Activated naive CD4-positive, alpha-beta T cell treated with anti-CD3 and anti-CD28 coated beads, Interleukin-2, amount 50 U/mL, for 72 hours (primary cell): ENCODE measurements at places on chromosomes 16 and 17. TPM values are rescaled to one million over a fixed set of nuclear protein-coding genes. Genes with fewer than 3 reads are reported as not detected.

The CD7 gene
- total RNA-seq = 620 TPM

The CD300LB gene
- total RNA-seq = not detected

The TBX6 gene
- total RNA-seq = 3.9 TPM

The TBC1D3C gene
- total RNA-seq = not detected

The EIF4A3 gene
- total RNA-seq = 144 TPM

The POLR3E gene
- 50.3 TPM for total RNA-seq

The TBC1D3D gene
- 0.41 TPM for total RNA-seq

The CCT6B gene
- total RNA-seq = 0.48 TPM

DNA sequence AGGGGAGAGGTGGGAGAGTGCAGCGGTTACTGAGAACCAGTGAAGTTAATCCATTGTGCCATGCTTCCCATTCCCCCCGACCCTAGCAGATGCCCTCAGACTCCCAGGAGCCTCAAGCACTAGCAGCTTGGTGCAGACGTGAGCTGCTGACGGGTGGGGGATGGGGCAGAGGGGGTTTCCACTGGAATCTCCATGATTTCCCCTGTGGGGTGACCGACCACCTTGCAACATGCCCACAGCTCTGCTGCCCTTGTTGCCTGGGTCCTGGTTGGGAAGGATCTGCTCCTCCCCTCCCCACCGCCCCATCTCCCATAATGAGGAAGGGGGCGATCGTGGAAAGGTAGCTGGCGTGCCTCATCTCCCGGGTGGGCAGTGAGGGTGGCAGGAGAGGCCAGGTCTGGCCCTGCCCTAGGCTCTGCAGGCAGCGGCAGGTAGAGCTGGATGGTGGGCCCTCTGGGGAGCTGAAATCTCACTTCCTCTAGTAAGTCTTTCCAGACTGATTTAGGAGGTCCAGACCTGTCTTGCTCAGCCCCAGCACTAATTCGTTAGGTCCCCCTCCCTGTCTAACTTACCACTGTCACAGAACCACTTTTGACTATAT is 9.6 kb downstream of the FLOT2 start:
- no peak for DNase-seq

DNA sequence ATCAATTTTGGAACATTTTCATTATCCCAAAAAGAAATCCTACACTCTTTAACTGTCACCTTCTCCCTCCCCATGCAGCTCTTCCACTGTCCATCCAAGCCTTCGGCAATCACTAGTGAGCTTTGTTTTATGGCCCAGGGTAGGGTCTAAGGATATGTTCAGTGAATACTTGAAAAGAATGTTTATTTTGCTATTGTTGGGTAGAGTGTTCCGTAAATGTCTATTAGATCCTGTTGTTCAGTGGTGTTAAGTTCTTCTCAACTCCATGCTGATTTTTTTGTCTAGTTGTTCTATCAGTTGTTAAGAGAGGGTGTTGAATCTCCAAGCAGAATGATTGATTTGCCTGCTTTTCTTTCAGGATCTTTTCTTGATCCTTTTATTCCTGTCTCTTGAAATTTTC is 29.9 kb downstream of the SPECC1 start:
- DNase-seq = no peak

DNA sequence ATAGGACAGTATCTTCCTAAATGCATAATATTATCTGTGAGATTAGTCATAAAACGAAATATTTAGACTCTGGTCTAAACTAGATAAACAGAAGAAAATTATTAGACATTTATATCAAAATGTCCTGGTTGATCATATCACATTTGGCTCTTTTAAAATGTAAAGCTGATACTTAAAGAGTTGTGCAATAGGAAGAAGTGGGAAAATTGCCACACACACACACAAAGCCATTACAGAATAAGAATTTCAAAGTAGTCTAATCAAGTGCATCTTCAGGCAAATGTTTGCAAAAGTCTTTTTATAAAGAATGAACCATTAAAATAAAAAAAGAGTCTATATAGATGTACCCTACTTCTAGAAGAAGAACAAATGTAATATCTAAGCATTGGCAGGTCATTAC is 301.7 kb downstream of the KIF2B start:
- DNase-seq = no peak

- no peak for DNase-seq
These were observed 204.6 kb downstream of the SEC14L1 start for GRCh38 chr17:77345260-77345910.

DNA sequence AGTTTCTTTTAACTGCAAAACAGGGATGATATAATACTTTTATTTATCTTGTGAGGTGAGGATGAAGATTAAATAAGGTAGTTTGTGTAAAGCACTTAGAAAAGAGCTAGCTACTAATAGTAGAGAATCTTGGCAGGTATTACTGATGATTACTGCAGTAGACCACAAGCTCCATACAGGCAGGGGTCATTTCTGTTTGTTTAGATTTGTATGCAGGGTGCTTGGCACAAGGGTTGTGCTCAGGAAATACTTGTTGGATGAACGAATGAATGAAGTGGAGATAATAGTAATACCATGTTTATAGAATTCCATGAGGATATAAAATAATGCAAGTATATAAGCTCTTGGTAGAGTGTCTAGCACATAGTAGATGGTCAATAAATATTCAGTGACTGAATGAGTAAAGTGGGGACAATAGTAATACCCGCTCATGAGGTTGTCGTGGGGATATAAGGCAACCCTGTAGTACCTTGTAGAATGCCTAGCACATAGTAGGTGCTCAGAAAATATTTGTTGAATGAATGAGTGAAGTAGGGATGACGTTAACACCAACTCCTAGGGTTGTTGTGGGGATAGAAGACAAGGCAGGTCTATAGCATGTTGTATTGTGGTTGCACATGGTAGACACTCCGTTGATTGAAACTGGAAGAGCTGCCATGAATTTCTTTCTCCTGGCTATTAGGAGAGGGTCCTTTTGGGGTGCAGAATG is 83.0 kb downstream of the ABCC1 start:
- no peak for DNase-seq

DNA sequence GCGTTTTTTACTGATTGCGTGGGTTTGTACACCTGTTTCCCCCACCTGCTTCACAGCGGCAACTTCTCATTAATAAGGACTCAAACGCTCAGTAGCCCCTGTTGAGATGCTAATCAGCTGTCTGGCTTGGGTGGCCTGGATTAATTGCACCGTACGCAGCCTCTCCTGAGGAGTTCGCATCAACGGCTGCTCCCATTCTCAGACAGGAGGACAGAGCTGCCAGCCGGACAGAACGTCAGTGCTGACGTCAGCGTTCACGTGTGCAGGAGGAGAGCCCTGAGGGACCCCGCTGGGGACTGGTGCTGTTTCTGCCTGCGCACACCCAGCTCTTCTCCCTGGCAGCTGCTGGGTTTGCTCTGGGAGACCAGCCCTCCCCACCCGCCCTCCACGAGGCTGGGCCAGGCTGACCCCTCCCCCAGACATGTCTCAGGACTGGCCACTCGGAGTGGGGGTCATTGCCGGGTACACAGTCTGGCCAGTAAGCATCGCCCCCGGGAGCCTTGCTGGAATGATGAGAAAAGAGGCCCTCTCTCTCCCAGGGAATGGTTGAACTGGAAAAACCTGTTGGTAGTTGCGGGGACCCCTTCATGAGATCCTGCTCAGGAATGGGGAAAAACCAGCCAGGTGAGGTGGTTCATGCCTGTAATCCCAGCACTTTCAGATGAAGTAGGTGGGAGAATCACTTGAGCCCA is 5.7 kb upstream of the BANP start:
- DNase-seq = no peak

DNA sequence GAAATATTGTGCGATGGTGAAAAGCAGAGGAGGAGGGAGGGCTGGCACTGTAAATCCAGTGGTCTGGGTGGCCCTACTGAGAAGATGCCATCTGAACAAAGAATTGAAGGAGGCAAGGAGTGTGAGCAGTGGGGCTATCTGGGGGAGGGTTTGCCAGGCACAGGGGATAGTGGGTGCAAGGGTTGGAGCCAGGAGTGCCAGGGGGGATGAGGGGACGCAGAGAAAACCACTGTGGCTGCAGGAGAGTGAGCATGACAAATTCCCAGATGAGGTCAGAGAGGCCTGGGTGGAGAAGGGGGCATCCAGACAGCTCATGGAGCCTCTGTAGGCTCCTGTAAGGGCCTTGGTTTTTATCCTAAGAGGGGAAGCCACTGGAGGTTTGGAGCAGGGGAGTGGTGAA is 4.8 kb downstream of the XYLT2 start:
- no peak for DNase-seq

GRCh38 chr16:5621826-5622225 is 524.2 kb upstream of the EEF2KMT start:
- no peak for DNase-seq

DNA sequence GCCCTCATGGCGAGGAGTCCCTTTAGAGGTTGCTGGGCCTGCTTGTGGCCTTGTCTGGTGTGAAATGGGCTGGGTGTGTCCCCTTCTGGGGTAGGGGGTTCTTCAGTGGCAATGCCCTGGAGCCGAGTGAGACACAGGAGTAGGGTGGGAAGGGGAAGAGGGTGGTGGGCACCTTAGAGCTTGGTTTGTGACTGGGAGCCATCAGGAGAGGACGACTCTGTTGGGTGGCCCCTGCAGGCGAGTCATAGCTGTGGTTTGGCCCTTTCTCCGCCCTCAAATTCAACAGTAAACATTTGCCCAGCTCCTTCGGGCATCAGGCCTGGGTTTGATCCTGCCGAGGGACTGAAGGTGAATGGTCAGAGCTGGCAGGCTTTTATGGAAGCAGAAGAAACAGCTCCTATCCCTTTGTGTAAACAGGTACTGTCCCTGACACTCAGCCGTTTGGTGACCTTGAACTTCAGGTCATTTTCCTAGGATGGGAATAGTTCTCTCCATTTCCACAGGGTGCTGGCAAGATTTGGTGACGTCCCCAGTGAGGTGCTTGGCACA is 2.9 kb downstream of the E4F1 start:
- no peak for DNase-seq

- no peak for DNase-seq
These were observed 628 bp upstream of the ZNF18 start for GRCh38 chr17:11997972-11998233.

DNA sequence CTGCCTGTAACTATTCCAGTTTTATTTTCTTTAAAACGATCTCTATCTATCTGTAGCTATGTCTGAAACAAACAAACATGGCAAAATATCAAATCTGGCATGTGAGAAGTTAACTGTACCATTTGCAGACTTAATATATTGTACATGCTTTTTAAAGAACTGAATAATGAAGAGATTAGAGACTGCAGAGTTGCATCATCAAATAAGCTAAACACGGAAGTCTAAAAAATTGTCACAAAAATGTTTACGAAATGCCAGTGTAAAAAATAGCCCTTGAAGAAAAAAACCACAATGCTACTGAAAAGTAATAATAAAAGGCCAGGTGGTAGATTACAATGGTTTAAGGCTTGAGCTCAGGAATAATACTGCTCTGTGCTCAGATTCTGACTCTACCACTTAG is 43.1 kb downstream of the HS3ST3A1 start:
- no peak for DNase-seq

DNA sequence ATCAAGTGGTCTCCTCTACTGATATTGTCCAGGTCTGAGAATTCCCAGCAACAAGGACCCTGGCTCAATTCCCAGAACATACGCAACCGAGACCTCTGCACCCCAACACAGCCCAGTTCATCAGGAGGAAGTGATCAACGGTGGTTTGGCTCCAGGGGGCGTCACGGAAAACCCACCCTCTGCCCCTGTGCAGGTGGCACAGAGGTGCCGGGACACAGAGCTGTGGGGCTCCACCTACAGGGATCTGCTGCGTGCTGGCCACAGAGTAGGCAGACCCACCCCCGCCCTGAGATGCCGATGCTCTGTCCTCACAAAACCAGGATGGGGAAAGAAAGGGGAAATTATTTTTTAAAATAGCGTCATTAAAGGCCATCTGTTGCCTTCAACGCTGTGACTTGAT is 69.6 kb downstream of the LMF1 start:
- no peak for DNase-seq

GRCh38 chr16:21302898-21303528 is 24.9 kb upstream of the CRYM start:
- DNase-seq = no peak

DNA sequence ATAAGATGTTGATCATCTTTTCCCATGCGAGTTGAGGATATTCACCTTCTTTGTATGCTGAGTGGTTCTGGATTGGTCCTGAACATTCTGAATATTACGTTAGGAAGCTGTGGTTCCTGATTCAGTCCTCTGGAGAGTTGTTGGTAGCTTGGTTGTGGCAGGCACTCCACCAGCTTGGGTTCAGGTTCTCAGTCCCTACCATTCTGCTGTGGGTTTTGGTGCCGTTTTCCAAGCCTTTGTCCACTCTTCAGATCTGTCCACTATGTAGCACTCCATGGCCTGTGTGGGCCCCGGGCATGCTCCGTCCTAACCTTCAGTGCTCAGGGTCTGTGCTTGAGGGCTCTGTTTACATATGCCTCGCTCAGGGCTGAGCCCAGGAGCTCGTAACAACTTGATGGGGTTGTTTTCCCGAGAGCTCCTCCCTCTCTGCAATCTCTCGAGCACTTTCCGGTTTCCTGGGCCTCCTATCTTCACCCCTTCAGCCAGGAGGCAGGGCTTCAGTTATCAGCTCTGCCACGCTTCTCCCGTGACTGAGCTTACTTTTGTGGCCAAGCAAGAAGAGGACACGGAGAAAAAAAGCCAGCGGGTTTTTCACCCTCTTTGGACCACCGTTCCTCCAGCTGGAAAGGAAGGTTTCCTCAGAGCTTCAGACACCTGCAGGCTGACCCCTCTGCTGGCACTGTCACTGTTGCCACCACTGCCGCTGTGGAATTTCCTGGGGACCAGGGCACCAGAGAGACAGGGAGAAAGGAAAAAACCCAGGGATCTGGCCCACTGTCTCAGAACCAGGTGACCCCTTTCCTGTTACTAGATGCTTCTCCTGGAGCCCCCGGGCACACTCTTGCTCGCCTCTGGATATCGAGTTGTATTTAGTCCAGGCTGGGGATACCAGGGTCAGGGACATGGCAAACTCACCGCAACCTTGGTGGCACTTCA is 19.6 kb downstream of the KIAA0513 start:
- no peak for DNase-seq
